ENCODE measurements at places on chromosomes 1 and 21. TPM values are rescaled to one million over a fixed set of nuclear protein-coding genes. Genes with fewer than 3 reads are reported as not detected.

Gene FMO2
- total RNA-seq, result not detected

GRCh38 chr1:119893827-119894700, 2.3 kb downstream of the ADAM30 start:
- no peaks in the 10 kb centered on the region for H3K36me3 ChIP-seq
- no peak overlapping the region for H3K27ac ChIP-seq
- no peaks in the 10 kb centered on the region for H3K4me1 ChIP-seq
- H3K4me3 ChIP-seq, result no peak overlapping the region

DNA sequence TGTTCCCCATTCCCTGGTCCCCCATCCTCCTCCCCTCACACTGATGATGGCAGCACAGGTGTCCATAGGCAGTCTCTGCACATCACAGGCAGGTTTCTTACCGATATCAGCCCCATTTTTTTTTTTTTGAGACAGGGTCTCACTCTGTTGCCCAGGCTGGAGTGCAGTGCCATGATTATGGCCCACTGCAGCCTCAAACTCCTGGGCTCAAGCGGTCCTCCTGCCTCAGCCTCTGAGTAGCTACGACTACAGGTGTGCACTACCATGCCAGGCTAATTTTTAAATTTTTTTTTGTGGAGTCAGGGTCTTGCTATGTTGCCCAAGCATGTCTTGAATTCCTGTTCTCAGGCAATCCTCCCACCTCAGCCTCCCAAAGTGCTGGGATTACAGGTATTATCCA, 28.9 kb upstream of the SDHB start:
- no peak overlapping the region for H3K27ac ChIP-seq
- no peak overlapping the region for H3K4me3 ChIP-seq
- no peaks in the 10 kb centered on the region for H3K36me3 ChIP-seq

GRCh38 chr21:33761441-33762036, 119.2 kb downstream of the ITSN1 start:
- no peak overlapping the region for H3K27ac ChIP-seq
- DNase-seq, result no peak
- H3K27me3 ChIP-seq, result no peaks in the 10 kb centered on the region
- H3K36me3 ChIP-seq, result no peaks in the 10 kb centered on the region
- no peaks in the 10 kb centered on the region for H3K4me1 ChIP-seq

GRCh38 chr1:36156329-36157114, 562 bp downstream of the MAP7D1 start:
- H3K4me3 ChIP-seq, result peak overlapping the region; percentile 89
- DNase-seq, result peak; percentile 48
- H3K4me1 ChIP-seq, result peaks cover 66% of the 10 kb centered on the region
- H3K27me3 ChIP-seq, result no peaks in the 10 kb centered on the region
- peaks cover 3% of the 10 kb centered on the region for H3K36me3 ChIP-seq

Gene ANGPTL3
- not detected for total RNA-seq
